ENCODE measurements at places on chromosomes 6 and 20.

DNA sequence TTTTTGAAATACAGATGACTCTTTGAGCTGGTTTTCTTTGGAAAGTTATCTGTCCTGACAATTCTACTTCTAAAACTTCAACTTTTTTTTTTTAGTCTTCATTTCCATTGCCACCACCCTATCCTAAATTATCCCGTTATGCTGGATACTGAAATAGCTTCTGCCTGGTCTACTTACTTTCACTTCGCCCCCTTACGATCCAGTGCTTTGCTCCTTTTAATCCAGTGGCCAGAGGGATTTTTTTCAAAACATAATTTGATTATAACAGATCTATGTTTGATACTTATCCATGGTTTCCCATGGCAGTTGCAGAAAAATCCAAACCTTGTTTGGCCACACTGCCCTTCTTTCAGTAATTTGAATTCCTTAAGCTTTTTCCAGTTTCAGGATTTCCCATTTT lies 27.4 kb downstream of the ASXL1 start:
- DNase-seq, result no peak

DNA sequence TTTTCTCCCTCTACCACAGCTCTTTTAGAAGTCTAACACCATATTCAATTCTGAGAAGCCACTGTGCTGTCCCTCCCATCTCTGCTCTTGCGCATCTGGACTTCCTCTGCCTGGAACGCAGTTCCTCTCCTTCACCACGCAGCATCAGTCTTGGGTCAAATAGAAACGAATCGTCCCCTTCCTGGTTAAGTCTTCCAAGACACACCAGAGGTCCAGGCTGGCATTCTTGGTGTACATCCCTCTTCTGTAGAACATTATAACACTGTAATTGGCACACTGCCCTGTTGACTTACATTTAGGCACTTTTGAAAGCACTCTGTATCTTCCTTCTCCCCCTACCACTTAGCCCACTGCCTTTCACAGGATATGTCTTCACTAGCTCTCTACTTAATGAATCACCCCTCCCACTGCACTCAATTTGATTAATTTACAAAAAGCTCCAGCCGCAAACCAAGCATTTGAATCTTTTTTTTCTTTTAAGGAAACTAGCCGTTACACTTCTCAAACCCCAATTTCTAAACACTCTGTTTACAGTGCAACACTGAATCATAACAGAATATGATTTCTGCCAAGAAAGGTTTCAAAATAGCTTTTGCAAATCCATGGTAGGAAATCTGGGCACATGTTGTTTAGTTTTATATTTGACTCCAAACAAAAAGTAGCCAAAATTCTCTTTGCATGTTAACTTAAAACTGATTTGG lies 140.8 kb upstream of the CARMIL1 start:
- DNase-seq, result peak; percentile 55

GRCh38 chr20:31934968-31935764 lies 16.7 kb downstream of the PDRG1 start:
- DNase-seq, result no peak

- no peak for DNase-seq
These were observed 4.5 kb upstream of the FASTKD5 start for GRCh38 chr20:3164043-3164762.

DNA sequence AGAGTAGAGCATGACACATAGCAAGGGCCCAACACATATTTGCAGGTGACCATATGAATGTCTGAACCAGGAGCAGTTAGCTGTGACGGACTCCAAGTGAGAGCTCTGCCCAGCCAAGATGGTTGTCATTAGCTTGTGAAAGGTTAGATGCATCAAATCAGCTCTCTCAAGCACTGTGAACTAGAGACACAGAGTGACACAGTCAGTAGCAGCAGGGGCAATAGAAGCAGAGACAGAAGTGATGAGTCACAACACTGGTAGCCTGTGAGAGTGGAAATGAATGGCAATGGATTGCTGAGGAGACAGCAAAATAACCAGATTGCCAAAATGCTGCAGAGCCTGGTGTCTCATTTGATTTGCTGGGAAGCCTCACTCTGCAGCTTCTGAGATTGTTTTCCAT lies 558.9 kb downstream of the PKHD1 start:
- DNase-seq, result no peak

- no peak for DNase-seq
These were observed 10.5 kb upstream of the CCR6 start for GRCh38 chr6:167112421-167112820.

GRCh38 chr6:78910591-78911171 lies 43.3 kb downstream of the IRAK1BP1 start:
- no peak for DNase-seq

DNA sequence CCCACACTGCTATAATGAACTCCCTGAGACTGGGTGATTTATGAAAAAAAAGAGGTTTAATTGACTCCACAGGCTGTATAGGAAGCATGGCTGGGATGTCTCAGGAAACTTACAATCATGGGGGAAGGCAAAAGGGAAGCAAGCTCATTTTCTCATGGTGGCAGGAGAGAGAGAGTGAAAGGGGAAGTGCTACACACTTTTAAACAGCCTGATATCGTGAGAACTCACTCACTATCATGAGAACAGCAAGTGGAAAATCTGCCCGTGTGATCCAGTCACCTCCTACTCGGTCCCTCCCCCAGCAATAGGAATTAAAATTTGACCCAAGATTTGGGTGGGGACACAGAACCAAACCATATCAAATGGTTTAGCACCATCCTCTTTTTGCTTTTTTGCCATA lies 116.6 kb upstream of the CEP162 start:
- DNase-seq, result no peak

- DNase-seq, result no peak
These were observed 165.5 kb downstream of the SYNE1 start for GRCh38 chr6:152471456-152472265.

- no peak for DNase-seq
These were observed 1.4 kb downstream of the ZNF512B start for GRCh38 chr20:63968136-63968927.

- no peak for DNase-seq
These were observed 233.7 kb downstream of the DLL1 start for GRCh38 chr6:170057034-170057734.

Data from activated CD4-positive, alpha-beta T cell treated with anti-CD3 and anti-CD28 coated beads, Interleukin-2, amount 50 U/mL, for 24 hours (primary cell).